ENCODE measurements at places on chromosomes 1 and 21. TPM values are rescaled to one million over a fixed set of nuclear protein-coding genes. Genes with fewer than 3 reads are reported as not detected.
A peak's percentile ranks its signal among the peaks of the same experiment; 100 is the strongest.

LDLRAD1 gene
- total RNA-seq, result not detected

DNA sequence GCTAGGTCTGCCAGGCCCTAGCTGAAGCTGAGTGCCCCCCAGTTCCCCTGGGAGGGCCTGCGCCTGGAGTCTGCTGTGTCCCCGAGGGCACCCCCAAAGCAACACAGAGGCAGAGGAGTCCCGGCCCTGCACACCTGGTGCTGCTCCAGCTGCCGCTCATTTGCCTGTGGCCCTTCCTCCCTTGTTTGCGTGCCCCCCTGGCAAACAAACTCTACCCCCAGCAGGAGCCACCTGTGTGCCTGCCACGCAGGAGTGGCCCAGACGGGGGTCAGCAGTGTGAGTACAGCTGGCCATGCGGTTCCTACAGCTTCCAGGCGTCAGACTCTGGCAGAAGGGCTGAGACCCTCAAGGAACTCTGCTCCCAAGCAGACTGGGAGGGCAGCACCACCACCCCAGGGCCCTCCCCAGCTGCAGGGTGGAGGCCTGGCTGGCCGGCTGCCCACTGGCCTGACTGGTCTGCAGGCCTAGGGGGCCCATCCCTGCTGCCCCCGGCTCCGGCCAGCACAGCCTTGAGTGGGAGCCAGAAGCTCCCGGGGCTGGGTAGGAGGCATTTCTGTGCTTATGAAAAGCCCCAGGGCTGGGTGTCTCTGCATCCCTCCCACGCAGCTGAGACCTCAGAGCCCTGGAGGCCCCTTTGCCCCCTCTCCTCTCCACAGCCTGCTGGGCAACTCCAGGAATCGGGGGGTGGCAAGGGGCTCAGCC, 563 bp upstream of the TAS1R3 start:
- H3K4me3 ChIP-seq, result no peak overlapping the region
- H3K36me3 ChIP-seq, result peaks cover 33% of the 10 kb centered on the region
- H3K4me1 ChIP-seq, result peaks cover 25% of the 10 kb centered on the region
- DNase-seq, result no peak
- H3K27me3 ChIP-seq, result no peaks in the 10 kb centered on the region

DNA sequence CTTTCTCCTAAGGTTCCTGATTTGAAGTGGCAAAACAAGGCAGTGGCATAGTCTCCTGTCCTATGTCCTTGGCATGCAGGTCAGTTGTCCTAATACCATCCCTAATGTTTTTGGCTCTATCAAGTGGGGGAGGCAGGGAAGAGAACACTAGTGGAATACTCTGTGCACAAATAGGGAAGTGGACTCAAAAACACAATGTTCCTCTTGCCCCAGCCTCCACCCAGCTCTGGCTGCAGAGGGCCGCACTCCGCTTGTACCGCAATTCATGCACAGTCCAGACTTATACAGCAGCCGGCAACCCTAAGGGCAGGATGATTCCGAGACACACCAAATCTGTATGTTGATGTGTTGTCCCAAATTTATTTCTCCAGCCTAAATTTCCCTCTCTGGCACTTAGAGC, 14.5 kb downstream of the PLEKHO1 start:
- no peaks in the 10 kb centered on the region for H3K27me3 ChIP-seq
- peak; percentile 24 for DNase-seq

GRCh38 chr1:160739098-160739511, at the start of gene SLAMF7:
Gene SLAMF7 (plus strand): TSS chr1:160739247. CDS start chr1:160739302, 55 bp downstream.
- H3K27ac ChIP-seq, result no peak within 1 kb of the TSS
- no peaks in the 10 kb centered on the region for H3K4me1 ChIP-seq
- peak within 1 kb of the TSS; percentile 7 for H3K4me3 ChIP-seq
- H3K36me3 ChIP-seq, result no peaks in the 10 kb centered on the region

GRCh38 chr1:204583909-204584632, 67.9 kb downstream of the MDM4 start:
- H3K36me3 ChIP-seq, result no peaks in the 10 kb centered on the region
- H3K4me1 ChIP-seq, result peaks cover 9% of the 10 kb centered on the region
- H3K4me3 ChIP-seq, result no peak overlapping the region
- DNase-seq, result no peak
- no peak overlapping the region for H3K27ac ChIP-seq

All from muscle of leg (tissue), 16 donors.